PC-9 (cell line): ENCODE measurements at places on chromosomes 11 and 22.
A peak's percentile ranks its signal among the peaks of the same experiment; 100 is the strongest.

DNA sequence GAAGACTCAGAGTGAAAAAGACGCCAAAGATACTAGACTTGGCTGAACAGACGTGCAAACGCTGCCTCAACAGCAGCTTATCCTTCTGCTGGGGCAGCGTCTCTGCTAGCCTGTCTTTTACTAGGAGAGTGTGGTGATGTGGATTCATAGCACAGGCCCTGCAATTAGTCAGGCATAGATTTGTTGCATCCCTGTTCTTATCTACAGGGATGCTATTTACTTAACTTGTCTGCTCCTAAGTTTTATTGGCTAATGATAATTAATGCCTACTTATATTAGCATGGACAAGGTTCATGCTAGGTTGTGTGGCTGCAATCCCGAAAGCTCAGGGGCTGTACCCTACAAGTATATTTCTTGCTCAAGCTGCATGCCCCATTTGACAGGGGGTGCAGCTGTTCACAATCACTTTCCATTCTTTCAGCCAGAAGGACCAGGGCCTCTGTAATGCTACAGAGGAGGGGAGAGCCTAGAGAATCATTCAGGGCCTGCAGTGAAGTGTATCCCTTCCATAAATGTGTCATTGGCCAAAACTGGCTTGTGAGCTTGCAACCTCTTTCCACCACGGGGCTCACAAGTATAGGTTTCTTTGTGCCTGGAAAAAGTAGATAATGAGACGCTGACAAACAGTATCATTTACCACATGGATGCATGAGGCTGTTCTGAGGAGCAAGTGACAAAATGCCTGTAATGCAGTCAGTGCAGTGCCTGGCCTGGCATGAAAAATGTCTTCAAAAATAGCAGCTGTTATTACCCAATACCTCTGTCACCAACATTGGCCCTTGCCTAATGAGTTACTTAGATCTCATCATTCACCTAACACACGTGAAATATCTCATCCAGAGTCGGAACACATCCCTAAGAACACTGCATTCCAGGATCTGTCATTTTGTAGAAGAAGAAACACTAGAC is 685.8 kb upstream of the API5 start:
- DNase-seq, result no peak

DNA sequence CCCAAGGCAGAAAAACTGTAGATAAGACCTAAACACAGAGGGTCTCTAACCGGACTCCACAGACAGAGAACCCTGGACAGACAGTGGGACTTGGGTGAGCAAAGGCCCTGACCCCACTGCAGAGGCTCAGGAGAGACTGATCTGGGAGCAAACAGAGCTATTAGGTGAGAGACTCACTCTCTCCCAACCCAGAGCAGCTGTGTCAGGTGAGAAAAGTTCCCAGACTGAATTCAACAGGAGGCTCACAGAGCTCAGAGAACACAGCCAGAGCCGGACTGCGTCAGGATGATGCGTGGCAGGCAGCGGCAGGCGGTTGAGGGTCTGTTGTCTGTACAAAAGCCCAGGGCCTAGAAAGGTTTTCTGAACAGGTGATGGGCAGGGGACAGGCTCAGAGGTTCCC is 5.5 kb downstream of the RFPL2 start:
- DNase-seq, result no peak

DNA sequence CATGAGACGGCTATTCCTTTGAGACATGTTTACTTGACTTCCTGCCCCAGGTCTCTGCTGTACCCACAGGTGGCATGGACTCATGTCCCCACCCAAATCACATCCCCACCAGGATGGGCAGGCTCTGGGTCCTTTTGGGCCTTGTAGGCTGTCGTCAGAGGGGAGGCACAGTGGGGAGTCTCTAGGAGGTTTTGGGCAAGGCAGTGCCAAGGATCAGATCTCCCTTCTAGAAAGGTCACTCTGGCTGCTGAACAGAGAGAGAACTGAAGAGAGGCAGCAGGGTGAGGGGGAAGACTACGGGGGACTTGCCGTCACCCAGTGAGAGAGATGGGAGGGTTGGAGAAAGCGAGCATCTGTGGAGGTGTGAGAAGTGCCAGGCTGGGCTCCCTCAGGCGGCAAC is 4.6 kb upstream of the KCNQ1OT1 start:
- no peak for DNase-seq

GRCh38 chr11:44104481-44105294 is 9.2 kb downstream of the EXT2 start:
- DNase-seq, result no peak

DNA sequence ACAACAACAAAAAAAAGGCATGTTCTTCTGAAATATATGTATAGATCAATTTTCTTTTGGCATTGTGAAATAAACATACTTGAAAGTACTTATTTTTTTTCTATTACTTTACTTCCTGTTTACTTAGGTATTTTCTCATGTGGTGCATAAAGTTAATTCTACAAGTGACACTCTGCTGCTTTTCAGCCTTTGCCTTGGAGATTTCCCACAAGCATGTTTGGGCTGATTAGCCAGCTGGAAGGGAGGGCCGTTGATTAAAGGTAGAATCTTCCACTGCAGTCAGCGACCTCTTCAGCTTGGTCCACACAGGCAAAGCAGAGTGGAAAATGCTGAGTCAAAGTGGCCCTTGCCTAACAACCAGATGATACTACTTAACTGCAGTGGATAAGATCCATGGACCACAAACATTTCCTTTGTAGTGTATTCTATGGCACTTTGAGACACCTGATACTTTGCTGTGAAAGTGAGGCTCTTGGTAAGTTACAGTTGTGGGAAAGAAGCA is 176.0 kb downstream of the ARHGAP42 start:
- peak; percentile 86 for DNase-seq

DNA sequence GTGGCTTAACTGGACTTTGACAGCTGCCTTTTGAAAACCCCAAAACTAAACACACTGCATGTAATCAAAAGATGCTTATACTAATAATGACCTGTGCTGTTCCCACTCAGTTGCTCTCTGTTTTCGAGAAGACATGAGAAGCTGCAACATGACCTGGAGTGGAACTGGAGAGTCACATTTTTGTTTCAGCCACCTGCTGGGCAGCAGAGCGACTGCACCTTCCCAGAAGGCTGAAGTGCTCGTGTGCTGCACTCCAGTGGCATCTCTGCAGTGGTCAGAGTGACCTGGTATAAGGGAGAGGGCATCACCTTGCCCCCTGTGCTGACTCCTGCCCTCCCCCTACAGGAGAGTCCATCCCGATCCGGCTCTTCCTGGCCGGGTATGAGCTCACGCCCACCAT is 8.6 kb downstream of the THYN1 start:
- DNase-seq, result no peak

DNA sequence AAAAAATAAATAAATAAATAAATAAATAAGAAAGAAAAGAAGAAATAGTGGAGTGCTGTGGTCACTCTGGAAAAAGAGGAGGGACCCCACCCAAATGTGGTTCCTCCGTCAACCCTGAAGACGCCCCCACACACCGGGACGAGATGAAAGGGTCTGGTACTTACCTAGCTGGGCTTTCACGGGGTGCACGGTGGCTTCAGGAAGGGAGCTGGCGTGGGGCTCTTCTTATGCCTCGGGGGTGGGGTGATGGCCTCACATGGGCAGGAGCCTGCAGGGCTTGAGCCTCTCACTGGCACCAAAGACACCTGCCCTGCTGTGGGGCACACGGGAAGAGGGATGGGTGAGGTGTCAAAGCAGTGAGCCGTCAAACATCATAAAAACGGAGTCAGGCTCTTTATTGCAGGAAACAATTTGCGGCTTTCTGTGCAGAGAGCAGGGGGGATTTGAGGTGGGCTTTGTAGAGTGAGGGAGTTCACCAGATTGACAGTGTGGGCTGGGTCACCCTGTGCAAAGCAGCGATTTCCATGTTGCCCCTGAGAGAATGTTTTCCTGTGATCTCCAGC is 28.0 kb upstream of the KRTAP5-6 start:
- DNase-seq, result no peak

DNA sequence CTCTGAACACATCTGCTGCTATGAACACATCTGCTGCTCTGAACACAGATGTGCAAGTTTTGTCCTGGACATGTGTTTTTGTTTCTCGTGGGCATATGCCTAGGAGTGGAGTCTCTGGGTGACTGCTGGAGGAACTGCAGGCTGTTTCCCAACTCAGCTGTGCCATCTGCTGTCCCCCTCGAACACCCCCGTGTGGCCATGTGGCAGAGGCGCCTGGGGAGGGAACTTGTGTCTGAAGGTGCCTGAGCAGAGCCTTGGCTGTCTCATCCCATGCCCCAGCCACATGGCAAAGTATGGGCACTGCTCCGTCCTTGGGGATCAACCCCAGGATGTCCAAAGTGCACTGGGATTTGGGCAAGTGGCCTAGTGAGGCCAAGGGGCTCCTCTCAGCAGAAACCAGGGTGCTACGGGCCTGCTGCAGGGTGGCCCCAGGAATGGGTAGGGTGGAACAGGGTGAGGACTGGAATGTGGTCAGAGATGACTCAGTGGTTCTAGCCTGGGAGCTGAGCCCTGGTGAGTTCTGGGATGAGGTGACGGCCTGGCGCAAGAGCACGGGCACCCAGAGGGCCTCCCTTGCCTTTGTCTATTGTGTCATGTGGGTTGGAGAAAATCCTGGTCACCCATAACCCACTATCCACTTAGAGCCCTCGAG is 14.7 kb downstream of the GATD1 start:
- DNase-seq, result peak; percentile 83

GRCh38 chr11:70523384-70524095 is 125.2 kb downstream of the CTTN start:
- DNase-seq, result no peak

DNA sequence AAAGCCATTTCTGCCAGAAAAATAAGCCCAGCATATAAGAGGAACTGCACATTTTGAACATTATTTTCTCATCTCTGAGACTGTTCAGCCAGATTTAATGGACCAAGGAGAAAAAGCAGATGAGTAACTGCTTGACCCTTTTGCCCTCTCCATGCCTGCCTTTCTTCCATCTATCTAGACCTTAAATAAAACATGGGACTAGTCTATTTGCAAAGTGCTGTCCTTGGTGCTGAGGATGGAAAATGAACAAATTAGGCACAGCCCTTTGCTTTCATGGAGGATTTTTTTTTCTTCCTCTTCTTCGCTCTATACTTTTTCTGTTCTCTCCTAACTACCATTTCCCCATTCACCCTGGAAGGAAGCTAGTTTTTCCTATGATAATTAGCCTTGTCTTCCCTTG is 361.3 kb downstream of the GRM5 start:
- no peak for DNase-seq

DNA sequence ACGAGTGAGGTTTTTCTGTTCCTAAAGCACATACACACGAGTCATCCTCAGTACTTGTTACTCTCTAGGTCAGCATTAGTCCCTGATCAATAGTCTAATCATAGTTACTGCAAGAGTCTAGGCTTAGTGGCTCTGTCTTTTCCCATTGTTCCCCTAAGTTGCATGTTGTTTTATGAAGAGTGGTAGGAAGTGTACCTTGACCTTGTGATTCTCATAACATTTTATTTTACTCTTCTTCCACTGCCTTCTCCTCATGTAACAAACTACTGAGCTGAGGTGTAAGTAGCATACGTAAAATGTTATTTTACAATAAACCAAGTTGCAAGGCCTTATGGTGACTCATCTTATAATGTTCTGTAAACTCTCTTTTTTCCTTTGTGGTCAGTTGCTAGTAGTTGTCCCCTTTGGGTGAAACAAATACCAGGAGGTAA is 15.0 kb downstream of the METTL15 start:
- DNase-seq, result no peak

- DNase-seq, result no peak
Measured at GRCh38 chr11:93718057-93718563, 23.2 kb downstream of the TAF1D start.

GRCh38 chr22:50115693-50116092 is 25.9 kb downstream of the MOV10L1 start:
- peak; percentile 14 for DNase-seq

DNA sequence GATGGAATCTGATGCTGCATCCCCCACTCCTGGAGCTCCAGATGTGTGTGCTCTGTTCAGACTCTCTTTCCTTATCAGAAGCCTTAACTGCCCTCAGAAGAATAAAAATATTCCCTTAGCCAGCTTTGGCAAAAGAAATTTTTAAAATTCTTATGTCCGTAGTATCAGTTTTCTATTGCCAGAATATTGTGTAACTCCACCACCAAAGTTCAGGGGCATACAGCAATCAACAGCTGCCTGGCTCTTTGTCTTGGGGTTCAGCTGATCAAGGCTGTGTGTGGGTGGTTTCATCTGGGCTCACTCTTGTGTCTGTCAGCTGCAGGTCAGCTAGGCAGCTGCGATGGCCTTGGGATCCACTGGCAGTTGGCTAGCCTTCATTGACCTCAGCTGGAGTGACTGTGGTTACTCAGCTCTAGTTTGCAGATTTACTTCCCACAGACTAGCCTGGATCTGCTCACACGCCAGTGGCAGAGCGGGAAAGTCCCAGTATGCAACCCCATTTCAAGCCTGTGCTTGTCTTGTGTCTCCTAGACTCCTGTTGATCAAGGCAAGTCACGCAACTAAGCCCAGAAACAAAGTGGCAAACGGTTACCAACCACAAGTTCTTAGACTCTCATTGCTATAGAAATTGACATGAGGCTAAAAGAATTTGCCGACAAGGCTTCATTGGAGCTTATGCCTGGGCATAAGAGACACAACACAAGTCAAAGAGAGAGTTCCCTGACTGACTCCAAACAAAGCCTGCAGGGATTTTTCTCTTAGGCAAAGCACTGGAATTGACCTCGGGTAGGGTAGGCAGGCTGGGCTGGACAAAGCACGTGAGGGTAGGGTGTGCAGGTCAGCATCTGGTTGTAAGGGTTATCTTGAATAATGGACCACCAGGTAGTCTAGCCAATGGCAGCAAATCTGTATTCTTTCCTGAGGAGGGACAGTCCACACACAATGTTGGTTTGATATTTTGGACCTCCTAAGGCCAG is 7.5 kb downstream of the TMEM138 start:
- no peak for DNase-seq

DNA sequence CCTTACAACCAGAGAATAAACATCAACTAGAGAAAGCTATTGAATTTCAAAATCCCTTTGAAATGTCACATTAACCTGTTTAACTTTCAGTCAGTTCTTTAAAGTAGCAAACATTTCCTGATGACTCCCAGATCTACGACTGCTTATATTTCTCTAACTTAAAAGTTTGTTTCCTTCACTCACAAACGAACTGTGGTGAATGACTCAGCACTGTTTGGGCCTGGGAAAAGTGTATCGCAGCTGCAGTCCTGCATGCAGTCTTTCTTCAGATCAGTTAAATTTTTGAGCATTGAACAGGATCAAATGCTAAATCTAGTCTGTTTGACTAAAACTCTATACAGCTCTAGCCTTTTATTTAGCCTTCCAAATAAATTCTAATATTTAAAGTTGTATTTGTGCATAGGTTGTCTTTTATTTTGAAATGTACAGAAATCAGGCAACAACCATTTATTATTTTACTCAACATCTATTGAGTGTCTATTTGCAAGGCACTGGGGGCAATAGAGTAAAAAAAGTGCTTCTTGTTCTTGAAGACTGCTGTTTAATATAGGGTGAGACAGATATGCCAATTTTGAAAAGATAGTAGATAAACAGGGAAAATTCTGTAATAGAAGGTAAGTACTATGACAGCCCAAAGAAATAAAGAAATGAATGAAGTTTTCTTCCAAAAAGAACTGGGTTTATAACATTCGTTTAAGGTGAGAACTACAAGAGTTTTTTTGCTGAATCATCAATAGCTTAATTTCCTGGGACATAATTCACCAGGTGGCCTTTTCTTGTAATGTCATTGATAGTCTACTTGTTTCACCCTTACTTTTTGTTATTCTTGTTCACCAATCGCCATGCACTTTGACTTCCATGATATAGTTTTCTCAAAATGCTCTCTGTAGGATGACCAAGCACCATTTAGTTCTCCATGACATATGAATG is 235.4 kb downstream of the METTL15 start:
- DNase-seq, result peak; percentile 38
